ENCODE measurements at places on chromosomes 11 and 22.
A peak's percentile ranks its signal among the peaks of the same experiment; 100 is the strongest.

DNA sequence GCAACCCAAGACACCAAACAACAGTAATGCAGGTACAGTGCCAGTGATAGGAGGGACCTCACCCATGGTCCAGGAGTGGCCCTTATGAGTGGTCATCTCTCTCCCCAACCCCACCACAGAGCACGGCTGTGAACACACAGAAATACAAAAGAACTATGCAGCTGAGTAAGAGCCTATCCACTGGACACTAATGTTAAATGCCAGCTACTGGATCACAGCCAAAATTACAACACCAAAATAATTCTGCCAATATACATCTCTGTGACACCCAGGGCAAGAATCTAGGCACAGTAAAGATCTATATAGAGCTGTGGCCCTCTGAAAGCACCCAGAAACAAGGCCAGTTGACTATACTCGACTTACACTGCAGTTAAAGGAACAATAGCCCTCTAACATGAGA lies 22.8 kb upstream of the GPR83 start:
- no peak for DNase-seq

GRCh38 chr11:64305691-64306562 lies 603 bp downstream of the ESRRA start:
- peak; percentile 74 for DNase-seq

- no peak for DNase-seq
Observed at GRCh38 chr22:17874231-17874905, 100.1 kb upstream of the BID start.

DNA sequence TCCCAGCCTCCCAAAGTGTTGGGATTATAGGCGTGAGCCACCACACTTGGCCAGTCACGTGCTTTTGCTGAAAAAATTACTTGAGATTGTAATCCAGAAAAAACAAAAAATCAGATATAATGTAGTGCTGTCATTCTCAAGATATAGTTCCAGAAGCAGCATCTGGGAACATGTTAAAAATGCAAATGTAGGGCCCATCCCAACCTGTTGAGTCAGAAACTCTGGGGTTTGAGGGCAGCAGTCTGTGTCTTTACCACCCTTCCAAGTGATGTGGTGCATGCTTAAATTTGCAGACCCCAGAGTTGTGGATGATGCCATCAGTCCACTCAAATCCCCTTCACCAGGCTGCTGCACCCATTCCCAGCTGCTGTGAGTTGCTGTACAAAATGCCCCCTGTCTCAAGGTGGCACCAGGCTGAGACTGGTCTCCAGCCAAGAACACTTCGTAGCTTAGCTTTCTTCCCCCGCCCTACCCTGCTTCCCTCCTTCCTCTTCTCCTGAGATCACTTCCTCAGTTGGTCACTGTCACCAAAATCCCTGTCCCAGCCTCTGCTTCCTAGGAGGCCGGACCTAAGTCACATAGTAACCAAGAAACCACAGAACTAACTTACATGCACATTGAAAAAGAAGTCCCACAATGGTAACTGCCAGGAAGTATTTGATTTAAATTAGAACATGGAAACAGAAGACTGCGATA lies 18.2 kb upstream of the ARRB1 start:
- DNase-seq, result no peak

DNA sequence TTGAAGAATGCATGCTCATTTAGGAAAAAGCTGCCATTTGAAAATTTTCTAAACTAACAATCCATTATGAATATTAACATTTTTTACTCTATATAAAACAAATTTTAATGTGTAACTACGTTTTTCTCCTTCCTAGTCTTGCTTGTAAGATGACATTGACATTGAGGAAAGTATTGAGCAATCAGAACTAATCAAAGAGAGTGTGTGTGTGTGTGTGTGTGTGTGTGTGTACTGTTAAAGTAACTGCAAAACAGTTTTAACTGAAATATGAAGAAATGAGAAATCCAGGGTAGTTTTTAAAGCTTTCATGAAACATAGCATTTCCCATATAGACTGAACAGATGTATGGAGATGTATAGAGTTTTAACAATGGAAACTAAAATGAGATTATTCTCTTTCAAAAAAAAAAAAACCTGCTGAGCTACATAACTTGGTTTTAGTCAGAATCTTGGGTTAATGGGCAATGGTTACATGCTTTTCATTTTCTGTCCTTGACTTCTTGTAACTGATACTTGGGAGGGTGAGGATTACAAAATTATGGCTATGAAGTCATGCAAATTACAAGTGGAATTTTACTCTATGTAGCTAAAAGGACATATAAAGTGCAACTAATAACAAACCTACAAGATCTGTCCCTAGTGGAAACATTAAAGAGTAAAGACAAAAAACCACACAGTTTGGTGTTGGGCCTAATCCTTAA lies 2.0 kb downstream of the PDGFD start:
- no peak for DNase-seq

DNA sequence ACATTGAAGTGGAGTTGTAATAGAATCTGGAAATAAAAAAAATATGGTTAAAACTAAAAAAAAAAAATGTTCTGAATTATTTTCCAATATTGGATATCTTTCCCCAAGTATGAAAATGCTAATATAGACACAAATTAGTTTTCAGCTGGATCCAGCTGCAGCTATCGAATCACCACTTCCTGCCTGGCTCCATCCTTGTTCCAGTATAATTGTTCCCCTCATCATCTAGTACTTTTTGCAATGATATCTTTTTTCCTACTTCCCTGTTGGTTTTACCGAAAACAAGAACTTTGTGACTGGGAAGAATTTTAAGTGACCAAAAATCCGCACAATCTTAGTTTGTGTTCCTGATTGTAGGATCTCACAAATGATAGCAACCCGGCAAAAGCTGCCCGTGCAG lies 9.4 kb downstream of the OR4D9 start:
- DNase-seq, result no peak

DNA sequence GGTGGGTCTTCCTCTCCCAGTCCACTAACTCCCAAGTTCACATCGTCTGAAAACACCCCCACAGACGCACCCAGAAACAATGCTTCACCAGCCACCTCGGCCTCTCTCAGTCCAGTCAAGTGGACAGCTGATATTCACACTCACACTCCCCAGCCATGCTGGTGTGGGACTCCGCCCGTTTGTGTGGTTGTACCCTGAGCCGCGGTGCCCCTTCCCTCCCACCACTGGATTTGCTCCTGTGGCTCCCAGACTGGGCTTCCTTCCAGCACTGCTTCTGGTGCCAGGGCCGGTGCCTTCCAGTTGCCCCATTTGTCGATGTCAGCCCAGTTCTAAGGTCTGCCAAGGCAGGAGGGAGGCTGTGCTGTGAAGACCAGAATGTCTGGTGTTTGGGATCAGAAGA lies 37.9 kb upstream of the PLET1 start:
- no peak for DNase-seq

- peak; percentile 66 for DNase-seq
Observed at GRCh38 chr22:23243006-23243573, 62.8 kb downstream of the BCR start.

DNA sequence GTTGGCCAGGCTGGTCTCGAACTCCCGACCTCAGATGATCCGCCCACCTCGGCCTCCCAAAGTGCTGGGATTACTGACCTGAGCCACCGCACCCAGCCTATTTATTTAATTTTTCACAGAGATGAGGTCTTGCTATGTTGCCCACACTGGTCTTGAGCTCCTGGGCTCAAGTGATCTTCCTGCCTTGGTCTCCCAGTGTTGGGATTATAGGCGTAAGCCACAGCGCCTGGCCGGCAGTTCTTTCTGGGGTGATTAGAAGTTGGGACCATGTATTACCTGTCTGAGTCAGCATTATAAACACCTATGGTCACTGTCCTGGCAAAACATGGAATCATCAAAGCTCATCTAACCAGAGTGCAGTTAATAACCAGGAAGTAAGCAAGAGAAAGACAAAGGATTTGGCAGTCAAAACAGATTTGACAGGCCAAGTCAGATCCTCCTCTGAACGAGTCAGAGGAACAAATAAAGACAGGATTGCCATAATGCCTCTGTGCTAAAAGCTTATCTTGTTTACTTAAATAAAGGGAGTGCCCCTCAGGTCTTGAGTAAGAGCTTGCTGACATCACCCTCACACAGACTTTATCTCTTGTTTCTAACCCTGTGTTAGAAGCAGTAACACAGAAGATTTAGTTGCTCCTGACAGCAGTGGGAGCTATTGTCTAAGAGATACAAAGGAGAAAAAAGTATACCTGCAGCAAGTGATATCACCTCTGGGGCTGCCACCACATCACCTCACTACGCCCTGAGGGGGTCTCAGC lies 3.7 kb downstream of the SERPIND1 start:
- DNase-seq, result no peak

- no peak for DNase-seq
Observed at GRCh38 chr11:3055891-3056290, 1.3 kb downstream of the CARS1 start.

- no peak for DNase-seq
Observed at GRCh38 chr11:98036810-98037209, 983.9 kb upstream of the CNTN5 start.

DNA sequence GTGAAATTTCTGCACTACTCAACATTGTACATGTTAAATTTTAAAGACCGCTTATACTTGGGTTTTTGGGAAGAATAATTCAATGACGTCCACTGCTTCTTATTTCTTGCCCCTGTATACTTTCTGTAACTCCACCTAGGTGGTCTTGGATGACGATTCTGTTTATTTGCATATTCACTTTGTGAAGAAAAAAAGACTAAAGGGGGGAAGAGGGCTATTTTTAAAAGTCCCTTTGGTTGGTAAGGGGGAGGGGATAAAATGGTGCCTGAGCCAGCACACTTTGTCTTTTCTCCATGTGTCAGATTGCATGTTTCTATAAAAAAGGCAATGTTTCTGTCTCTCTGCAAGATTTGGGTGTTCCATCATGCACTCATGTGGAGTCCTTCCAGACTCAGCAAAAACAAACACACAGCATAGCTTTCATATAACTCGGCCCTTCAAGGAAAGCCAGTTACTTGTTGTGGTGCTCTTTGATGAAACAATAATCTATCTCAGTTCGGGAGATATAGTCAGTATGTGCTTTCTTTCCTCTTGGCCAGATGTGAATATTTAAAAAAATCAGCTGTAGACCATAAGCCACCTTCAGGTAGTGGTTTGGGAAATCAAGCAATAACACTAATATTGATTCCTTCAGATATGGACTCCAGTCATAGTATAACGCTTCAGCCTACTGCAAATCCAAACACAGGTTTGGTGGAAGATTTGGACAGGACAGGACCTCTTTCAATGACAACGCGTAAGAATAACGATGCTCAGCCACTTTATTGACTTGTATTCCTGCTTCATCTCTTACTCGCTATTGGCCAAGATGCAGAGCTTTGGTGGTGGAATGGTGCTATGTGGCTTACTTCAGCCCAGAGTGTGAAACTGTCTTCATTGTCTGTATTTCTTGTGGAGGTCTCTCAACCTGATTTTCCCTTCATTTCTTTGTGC lies 68.8 kb downstream of the CD44 start:
- no peak for DNase-seq

GRCh38 chr11:45104790-45105084 lies 41.7 kb upstream of the PRDM11 start:
- no peak for DNase-seq

GRCh38 chr22:38318792-38319773 lies 1.9 kb upstream of the CSNK1E start:
- DNase-seq, result no peak

DNA sequence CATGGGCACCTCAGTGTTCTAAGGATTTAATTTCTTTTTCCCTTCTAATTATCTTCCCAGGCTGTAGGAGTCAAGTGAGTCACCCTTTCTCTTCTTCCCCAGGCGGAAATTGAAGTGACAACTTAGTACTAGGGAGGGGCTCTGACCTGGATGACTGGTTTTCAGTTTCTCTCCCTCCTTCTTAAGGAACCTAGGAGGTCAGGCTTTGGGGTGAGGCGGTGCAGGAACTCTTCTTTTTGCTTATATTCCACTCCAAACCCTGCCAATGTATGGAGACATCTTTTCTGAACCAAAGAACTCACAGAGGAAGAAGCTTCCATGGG lies 12.6 kb downstream of the ZDHHC5 start:
- DNase-seq, result no peak

- no peak for DNase-seq
Observed at GRCh38 chr11:133825666-133826065, 19.6 kb downstream of the SPATA19 start.
